ENCODE measurements at places on chromosomes 5 and 9.

- no peak for DNase-seq
These were observed 54.4 kb upstream of the RETREG1 start for GRCh38 chr5:16671208-16671607.

- DNase-seq = no peak
These were observed 6.9 kb downstream of the ERMP1 start for GRCh38 chr9:5825895-5826622.

DNA sequence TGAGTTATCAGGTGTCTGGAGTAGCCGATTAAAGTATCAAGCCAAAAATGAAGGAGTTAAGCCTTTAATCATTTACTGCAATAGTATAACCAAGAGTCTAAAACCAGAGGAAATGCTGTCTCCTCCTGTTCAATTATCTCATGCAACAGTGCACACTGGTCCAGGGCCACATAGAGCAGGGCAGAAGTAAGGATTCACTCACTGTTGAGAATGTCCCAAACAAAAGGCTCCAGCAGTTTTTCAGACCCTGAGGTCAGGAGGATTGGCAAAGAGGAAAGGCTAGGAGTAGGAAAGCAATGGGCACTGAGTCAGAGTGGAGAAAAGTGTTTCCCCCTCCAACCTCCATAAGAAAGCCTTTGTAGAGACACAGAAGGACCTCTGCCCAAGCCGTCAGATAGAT, 168.2 kb downstream of the RNF180 start:
- DNase-seq = no peak

DNA sequence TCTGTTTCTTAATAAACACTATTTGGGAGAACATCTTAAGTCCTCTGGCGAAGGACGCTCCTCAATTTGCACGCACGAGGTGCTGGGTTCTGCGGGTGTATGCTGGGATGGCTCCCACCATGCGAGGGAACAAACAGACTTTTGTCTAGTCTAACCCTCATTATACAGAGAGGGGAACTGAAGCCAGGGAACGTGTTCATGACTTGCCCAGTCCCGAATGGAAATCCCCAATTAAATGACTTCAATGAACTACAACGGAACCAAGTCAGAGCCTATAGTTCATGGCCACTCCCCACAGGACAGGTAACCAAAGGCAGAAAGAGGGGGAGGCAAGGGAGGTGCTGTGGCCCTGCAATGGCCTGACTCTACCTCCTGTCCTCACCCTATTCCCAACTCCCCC, 9.3 kb downstream of the TLE1 start:
- no peak for DNase-seq

- no peak for DNase-seq
These were observed 235.0 kb downstream of the ACTL7B start for GRCh38 chr9:108620767-108621166.
